ENCODE measurements at places on chromosomes 1 and 21.

DNA sequence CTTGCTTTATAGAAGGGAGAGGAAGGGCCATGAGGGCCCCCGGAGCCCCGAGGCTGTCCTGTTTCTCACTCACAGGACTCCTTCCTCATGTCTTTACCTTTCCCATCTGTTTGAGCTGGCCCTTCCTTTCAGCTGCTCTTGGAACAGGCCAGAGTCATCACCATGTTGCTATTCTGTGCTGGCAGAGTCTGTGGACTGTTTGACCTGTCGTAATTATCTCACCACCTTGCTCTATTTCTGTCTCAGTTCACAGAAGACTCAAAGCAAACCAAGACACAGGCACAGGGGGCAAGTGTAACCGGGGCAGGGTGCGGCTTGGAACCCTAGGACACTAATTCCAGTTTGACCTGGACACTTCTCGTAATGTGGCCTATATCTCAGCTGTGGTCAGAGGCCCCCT, 104.3 kb upstream of the CD34 start:
- H3K27me3 ChIP-seq: peaks cover 24% of the 10 kb centered on the region
- H3K4me1 ChIP-seq: no peaks in the 10 kb centered on the region
- H3K36me3 ChIP-seq: peaks cover 3% of the 10 kb centered on the region
- DNase-seq: no peak

GRCh38 chr21:16102113-16102512, 372.3 kb downstream of the USP25 start:
- no peak for DNase-seq
- no peak overlapping the region for H3K27ac ChIP-seq
- H3K4me3 ChIP-seq: no peak overlapping the region
- peaks cover 3% of the 10 kb centered on the region for H3K36me3 ChIP-seq
- no peaks in the 10 kb centered on the region for H3K27me3 ChIP-seq

- no peak for DNase-seq
- H3K4me1 ChIP-seq: peaks cover 4% of the 10 kb centered on the region
- H3K36me3 ChIP-seq: peaks cover 4% of the 10 kb centered on the region
- no peak overlapping the region for H3K27ac ChIP-seq
- H3K27me3 ChIP-seq: no peaks in the 10 kb centered on the region
These were observed 9.6 kb upstream of the NVL start for GRCh38 chr1:224339442-224340033.

DNA sequence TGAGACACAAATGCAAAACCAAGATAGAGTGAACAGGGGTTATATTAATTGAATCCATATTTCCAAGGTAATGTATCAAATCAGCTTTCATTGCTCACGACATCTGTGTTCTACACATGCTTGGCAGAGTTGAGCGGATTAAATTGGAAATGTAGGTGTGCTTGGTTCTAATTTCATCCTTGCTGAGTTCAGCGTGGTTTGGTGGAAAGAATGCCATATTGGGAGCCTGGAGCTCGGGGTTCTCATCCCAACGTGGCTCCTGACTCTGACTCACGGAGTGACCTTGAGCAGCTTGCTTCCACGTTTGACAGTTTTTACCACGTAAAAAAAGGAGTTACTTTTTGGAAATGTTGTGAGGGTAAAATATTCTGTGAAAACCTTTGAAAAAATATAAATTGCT, 92.0 kb downstream of the MTR start:
- H3K4me3 ChIP-seq: no peak overlapping the region
- no peaks in the 10 kb centered on the region for H3K4me1 ChIP-seq
- no peak overlapping the region for H3K27ac ChIP-seq
- no peak for DNase-seq

DNA sequence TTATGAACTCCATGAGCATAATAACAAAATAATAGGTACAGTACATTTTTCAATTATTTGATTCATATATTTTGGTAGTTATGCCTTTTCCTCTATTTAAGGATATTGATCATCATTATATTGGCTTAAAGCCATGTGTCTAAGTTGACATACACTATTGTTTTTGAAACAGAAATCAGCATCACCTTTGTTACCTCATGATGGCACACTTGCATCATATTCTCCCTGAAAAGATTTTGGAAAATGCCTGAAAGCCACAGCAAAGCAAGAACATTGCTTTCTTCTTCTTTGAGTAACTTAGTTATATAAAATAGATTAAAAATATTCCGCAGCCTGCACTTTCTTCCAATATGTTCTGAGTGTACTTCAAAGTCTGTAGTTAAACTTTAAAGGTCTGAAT, 33.3 kb downstream of the TMPRSS15 start:
- no peak for DNase-seq
- H3K27ac ChIP-seq: no peak overlapping the region
- H3K36me3 ChIP-seq: no peaks in the 10 kb centered on the region
- H3K4me1 ChIP-seq: no peaks in the 10 kb centered on the region
- H3K27me3 ChIP-seq: no peaks in the 10 kb centered on the region
- no peak overlapping the region for H3K4me3 ChIP-seq

DNA sequence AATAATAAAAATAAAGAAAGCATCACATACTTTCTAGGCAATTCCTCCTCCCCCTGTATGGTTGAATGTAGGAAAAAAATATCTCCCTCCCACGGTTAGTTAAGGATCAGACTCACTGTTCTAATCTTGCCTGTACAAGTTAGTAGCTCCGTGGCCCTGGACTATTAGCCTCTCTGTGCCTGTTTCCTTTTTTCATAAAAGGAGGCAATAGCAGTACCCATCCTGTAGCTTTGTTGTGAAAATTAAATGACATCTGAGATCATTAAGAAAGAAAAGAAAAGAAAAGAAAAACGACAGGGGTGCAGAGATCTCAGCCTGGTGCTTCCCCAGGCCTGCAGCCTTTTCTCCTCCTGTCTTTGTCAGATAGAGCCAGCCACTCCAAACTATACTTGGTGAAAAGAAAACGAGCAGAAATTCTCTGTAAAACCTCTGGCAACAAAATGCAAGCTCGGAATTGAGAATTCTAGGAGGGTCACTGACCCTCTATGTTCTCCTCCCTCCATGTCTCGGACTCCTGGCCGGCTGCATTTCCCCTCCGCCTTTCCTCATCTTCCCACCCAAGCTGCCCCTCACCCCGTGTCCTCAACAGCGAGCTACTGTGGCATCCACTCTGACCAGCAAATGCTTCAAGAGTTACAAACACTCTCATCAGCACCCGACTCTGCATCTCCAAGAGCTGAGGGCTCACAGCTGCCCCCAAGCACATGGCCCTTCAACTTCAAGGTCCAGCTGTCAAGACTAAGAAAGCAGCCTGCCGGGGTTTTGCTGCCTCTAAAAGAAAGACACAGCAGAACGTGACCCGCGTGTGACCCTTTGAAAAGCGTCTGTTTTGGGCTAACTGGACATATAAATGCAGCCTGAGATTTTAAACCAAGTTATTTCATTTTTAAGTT, 13.6 kb downstream of the RIPK4 start:
- H3K4me1 ChIP-seq: no peaks in the 10 kb centered on the region
- DNase-seq: no peak
- H3K27me3 ChIP-seq: no peaks in the 10 kb centered on the region
- no peak overlapping the region for H3K4me3 ChIP-seq

- no peak for DNase-seq
- peaks cover 15% of the 10 kb centered on the region for H3K36me3 ChIP-seq
- peaks cover 8% of the 10 kb centered on the region for H3K4me1 ChIP-seq
These were observed 10.0 kb downstream of the SLC16A4 start for GRCh38 chr1:110380672-110381283.

- peaks cover 16% of the 10 kb centered on the region for H3K36me3 ChIP-seq
- peaks cover 16% of the 10 kb centered on the region for H3K4me1 ChIP-seq
- no peak overlapping the region for H3K4me3 ChIP-seq
- no peak for DNase-seq
- no peak overlapping the region for H3K27ac ChIP-seq
- peaks cover 10% of the 10 kb centered on the region for H3K27me3 ChIP-seq
These were observed 4.2 kb upstream of the TMEM183A start for GRCh38 chr1:203002951-203003350.

DNA sequence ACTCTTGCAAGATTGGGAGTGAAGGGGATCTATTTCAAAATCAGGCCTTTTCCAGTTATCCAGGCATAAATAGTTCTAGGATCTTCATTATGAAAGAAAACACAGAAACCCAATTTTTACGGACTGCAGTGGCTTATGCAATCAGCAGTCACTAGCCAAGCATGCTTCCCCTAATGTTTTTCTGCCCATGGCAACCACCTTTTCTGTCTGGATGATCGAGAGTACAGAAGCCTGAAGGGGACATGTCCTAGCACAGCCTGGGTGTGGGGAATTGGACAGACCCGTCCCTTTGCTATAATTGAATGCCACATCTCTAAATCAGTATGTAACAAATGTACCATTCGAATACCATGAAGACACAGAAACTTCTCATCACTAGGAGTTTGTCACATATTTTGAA, 29.8 kb upstream of the NCAM2 start:
- no peaks in the 10 kb centered on the region for H3K27me3 ChIP-seq
- no peak overlapping the region for H3K4me3 ChIP-seq
- DNase-seq: no peak
- no peaks in the 10 kb centered on the region for H3K36me3 ChIP-seq

DNA sequence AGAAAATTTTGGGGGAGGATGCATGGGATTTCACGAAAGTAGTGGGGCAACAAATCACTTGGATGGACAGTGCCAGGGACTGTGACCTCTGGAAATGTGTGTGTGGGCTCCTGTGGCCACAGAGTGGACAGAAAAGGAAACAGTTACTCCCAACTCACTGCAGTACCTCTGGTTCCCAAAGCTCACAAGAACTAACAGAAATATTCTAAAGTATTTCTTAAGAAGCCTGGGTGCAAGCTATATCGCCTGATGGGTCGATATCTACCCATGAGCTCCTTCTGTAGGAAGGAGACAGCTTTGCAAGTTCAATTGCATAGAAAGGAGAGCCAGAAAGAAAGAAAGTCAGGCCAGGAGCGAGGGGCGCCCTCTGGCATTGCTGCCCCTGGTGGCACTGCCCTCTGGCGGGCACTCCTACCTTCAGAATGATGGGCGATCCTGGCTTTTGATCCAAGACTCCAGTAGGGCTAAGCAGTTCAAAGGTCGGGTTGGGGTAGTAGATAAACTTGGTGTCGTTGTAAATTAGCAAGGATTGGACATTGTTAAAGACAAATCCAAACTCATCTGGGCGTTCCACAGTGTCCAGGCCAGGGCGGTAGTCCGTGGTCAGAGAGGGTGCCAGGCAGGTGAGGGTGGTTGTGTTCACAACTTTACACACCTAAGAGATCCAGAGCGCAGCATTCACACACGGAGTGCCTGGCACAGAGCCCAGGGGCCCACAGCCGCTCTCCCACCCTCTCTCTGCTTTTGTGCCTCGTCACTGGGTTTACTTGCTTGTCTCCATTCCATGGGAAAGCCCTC, 134.7 kb upstream of the CD34 start:
- peaks cover 13% of the 10 kb centered on the region for H3K27me3 ChIP-seq
- no peaks in the 10 kb centered on the region for H3K4me1 ChIP-seq
- no peaks in the 10 kb centered on the region for H3K36me3 ChIP-seq
- H3K4me3 ChIP-seq: no peak overlapping the region
- no peak for DNase-seq

DNA sequence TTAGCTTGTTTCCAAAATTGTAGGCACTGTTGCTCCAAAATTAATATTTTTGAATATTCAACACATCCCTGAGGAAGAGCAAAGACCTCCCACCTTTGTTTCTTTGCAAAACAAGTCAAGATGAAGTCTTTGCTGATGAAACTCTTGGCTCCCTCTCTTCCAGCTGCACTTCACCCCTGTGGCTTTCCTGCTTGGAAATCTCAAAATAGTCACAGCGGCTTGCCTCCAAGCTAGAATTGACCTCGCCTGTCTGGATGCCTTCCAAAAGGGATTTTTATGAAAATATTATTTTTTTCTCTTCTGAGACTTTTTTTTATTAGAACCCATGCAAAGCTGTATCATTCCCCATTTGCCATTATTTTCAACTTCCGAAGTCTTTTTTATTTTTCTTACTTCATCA, 71.1 kb upstream of the MROH9 start:
- H3K27me3 ChIP-seq: peaks cover 17% of the 10 kb centered on the region
- no peak overlapping the region for H3K27ac ChIP-seq
- no peaks in the 10 kb centered on the region for H3K36me3 ChIP-seq

GRCh38 chr1:222049176-222049575, 307.3 kb upstream of the DUSP10 start:
- H3K36me3 ChIP-seq: peaks cover 3% of the 10 kb centered on the region
- no peaks in the 10 kb centered on the region for H3K27me3 ChIP-seq
- no peak overlapping the region for H3K27ac ChIP-seq
- no peak for DNase-seq

- H3K27me3 ChIP-seq: no peaks in the 10 kb centered on the region
- DNase-seq: no peak
- H3K4me1 ChIP-seq: peaks cover 21% of the 10 kb centered on the region
These were observed 14.8 kb upstream of the TMEM240 start for GRCh38 chr1:1554926-1555915.

DNA sequence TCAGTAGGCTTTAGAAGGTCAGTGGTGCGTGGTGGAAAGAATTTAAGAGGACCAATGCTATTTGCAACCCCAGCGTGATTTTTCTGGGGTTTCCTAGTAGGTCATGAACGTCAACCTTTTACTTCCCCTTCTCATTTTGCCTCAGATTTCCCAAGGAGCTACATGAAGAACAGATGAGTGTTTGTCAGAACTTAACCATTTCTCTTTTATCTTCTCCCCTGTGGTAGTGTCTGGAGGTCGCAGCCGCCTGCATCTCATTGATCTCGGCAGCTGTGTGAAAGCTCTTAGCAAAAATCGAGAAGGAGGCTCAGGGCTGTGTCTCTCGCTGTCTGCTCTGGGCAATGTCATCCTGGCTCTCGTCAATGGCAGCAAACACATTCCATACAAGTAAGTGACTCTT, 491.1 kb downstream of the KIF26B start:
- no peak overlapping the region for H3K4me3 ChIP-seq
- DNase-seq: no peak

DNA sequence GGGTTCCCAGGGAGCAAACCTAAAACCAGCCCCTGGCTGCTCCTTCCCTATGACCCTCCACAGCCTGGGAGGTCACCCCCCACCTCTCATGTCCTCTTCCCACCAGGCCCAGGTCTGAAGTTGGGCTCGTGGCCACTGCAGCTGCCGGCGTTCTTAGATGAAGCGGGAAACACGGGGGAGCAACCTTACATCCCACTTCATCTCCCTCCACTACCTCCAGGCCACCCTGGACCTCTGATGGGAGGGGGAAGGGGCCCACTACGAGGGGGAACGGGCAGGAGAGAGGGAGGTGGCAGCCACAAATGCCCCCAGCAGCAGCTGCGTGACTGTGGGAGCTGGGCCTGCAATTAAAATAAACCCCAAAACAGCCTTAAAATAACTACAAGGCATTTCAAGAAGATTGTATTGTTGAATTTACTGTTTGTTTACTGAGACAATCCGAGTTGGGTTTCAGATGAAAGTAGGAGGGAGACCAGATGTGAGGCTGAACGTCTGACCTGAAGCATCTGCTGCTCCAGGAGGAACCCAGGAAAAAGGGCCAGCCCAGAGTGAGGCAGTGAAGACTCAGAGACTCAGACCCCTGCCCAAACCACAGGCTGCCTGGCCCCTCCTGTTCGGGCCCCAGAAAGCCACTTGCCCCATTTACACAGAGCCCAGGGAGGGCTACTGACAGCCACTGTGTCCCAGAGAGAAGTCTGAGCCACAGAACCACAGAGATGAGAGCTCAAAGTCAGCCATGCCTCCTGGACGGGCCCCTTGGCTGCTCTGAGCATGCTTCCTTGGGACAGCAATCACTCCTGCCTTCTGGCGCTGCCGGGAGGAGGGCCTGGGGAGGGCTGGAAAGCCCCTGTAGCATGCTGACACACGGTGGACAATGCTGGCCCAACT, 59.8 kb downstream of the GLIS1 start:
- peaks cover 6% of the 10 kb centered on the region for H3K27me3 ChIP-seq
- H3K36me3 ChIP-seq: peaks cover 10% of the 10 kb centered on the region
- DNase-seq: no peak
- no peak overlapping the region for H3K4me3 ChIP-seq
- H3K4me1 ChIP-seq: peaks cover 7% of the 10 kb centered on the region

GRCh38 chr1:159228554-159228953, 23.9 kb downstream of the ACKR1 start:
- H3K4me3 ChIP-seq: no peak overlapping the region
- no peaks in the 10 kb centered on the region for H3K36me3 ChIP-seq
- H3K27me3 ChIP-seq: peaks cover 55% of the 10 kb centered on the region
- no peaks in the 10 kb centered on the region for H3K4me1 ChIP-seq
- no peak for DNase-seq
- no peak overlapping the region for H3K27ac ChIP-seq
